ENCODE measurements at places on chromosomes 16 and 17.

- DNase-seq: no peak
Observed at GRCh38 chr17:42197564-42198156, 3.4 kb upstream of the GHDC start.

- DNase-seq: no peak
Observed at GRCh38 chr16:1828645-1829410, 1.8 kb downstream of the FAHD1 start.

DNA sequence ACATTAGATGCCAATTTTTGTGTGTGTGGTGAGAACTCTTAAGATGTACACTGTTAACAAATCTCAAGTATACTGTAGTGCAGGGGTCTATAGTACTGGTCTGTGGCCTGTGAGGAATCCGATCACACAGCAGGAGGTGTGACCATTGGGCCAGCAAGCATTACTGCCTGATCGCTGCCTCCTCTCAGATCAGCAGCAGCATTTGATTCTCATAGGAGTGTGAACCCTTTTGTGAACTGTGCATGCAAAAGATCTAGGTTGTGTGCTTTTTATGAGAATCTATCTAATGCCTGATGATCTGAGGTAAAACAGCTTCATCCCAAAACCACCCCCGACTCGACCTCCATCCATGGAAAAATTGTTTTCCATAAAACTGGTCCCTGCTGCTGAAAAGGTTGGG is 12.6 kb downstream of the ZNF267 start:
- no peak for DNase-seq

DNA sequence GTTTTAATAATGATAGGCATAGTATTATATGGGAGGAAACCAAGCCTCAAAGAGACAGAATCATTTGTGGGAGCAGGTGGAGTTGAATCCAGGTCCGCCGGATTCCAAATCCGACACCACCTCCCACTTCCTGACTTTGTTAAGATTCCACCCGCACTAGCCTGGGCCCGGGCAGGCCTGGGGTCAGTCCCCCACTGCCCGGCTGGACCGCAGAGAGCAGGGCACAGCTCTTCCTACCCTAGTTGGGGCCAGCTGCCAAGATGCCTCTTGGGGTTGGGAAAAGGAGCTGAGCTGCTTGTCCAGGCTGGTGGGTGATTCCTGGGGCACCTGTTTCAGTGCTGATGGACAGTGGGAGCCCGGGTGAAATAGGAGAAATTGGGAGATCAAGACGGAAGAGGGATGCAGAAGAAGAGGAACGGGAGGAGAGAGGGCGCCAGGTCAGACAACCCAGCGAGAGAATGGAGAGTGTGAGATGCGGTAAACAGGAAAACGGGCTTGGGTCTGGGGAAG is 53.9 kb downstream of the OR1D5 start:
- DNase-seq: no peak

DNA sequence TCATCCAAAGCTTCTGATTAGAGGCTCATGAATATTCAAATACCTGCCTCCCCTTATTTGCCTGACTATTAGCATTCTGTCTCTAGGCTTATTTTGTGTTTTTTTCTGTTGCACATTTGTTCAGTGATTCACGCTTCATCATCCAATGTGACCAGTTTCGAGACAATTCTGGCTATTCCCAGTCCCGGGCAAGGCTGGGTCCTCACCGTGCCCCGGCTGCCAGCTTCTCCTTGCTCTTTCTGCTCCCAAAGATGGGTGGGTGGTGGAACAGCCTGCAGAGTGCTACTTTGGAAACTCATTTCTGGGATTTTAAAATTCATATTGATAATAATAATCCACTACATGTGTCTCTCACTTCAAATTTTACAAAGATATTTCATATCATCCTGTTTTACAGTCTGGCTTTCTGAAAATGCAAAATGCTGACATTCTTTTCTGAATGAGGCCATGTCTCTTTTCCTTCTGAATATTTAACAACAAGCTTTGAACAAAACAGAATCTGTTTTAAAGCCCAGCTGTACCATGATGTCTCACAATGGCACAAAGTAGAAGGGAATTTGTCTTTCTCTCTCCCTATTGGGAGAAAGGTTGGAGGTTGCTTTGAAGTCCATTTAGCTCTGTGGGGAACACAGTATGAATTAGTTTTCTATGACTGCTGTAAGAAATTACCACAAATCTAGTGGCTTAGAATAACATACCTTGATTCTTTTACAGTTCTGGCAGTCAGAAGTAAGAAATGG is 116.9 kb upstream of the CDH13 start:
- no peak for DNase-seq

- DNase-seq: no peak
Observed at GRCh38 chr16:20622498-20622870, 46.3 kb upstream of the ACSM2B start.

DNA sequence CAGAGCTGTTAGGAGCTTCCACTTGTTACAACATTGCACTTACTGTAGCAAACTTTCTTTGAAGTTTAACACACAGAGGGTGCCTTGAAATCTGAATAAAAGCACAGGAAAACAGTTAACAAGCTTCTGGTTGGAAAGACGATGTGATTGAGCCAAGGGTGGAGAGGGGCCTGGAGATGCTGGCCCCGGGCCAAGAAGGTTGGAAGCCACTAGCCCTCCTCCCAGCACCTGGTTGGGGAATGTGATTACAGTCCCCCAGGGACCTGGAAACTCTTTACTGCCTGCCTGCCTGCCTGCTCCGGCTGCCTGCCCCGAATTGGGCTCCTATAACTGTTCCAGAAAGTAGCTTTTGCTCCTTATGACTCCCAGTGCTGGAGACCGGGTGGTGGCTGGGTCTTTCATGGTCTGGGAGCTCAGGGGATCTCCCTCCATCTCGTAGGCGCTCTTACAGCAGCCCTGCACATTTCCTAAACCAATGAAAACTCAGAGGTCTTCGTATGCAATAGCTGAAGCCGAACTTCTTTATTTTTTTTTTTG is 48.0 kb upstream of the ZFHX3 start:
- DNase-seq: no peak

- no peak for DNase-seq
Observed at GRCh38 chr17:82283208-82283749, 9.8 kb upstream of the CSNK1D start.

DNA sequence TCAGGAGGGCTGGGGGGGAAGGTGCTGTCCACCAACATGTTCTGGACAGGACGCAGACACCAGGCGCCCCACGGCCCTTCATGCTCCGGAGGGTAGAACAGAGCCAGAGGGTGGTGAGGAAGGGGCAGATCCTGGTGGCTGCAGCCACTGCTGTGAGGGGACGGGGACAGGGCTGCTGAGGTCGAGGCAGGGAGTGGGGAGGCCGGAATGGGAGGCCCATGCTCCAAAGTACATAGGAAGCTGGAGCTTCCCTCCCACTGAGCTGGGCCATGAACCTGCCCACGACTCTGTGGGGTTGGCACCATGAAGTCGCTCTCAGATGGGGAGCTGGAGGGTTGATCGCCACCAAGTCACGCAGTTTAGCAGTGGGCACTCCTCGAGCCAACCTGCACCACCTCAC is 8.0 kb upstream of the METRNL start:
- DNase-seq: no peak

- no peak for DNase-seq
Observed at GRCh38 chr16:728131-728889, 1.4 kb downstream of the HAGHL start.

GRCh38 chr16:13561291-13562070 is 358.5 kb upstream of the ERCC4 start:
- no peak for DNase-seq

- DNase-seq: no peak
Observed at GRCh38 chr16:8847623-8848022, 21.2 kb downstream of the CARHSP1 start.

DNA sequence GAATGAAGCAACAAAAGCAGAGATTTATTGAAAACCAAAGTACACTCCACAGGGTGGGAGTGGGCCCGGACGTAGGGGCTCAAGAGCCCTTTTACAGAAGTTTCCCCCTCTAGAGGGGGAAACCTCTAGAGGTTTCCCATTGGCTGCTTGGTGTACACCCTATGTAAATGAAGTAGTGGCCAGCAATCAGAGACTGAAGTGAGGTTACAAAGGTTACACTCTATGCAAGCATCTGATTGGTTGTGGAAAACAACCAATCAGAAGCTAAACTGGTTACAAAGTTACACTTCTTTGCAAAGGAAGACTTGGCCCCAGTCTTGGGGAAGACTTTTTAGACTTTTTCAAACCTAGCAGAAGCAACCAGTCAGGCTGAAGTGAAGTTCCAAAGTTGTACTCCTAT is 27.1 kb downstream of the CRAMP1 start:
- DNase-seq: no peak

DNA sequence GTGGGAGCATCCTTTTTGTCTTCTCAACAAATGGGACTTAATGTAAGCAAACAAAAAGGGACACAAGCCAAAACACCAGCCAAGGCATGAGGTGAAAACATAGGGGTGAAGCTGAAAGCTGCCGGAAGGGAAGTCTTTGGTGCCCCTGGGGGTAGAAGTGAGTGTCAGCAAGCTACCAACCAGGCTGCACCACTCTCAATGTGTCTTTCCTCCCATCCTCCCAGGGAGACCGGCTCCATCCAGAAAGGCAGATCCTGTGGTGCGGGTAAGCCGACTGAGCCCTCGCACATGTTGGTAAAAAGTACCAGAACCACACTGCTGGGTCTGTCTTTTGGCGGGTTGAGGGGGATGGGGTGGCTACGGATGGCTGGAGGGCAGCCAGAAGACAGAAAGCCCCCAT is 52.0 kb upstream of the SREBF1 start:
- DNase-seq: no peak

DNA sequence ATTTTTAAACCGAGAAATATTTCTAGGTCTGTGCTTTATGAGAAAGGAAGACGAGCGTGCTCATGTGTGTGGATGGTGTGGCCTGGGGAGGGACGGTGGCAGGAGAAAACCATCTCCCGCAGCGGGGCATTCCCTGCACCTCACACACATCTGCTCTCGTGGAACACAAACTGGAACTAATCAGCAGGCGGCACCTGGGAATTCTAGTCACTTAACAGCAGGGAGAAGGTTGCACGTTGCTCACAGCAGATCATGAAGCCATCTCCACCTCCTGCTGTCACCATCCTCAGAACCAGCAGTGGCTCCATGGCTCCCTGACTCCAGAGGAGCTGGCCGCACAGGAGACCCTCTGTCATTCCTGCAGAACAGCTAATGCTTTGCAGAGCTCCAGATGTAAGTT is 35.2 kb downstream of the ADCY9 start:
- no peak for DNase-seq

DNA sequence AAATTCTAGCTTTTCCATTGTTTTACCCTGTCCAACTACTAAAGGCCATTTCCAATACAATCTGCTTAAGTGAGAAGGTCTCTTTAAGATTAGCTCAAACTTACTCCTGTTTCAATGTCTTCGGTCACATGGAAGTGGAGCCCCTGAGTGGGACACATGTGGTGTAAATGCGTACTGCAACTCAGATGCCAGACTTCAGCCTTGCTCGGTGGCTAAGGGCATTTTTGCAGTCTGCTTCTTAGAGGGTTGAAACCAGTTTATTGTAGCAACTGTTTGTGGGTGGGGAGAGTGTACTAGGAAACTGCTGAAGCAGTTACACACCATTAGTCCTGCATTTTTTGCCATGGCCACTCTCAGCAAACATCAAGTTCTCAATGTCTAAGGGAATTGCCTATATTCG is 140.6 kb downstream of the PARN start:
- no peak for DNase-seq

DNA sequence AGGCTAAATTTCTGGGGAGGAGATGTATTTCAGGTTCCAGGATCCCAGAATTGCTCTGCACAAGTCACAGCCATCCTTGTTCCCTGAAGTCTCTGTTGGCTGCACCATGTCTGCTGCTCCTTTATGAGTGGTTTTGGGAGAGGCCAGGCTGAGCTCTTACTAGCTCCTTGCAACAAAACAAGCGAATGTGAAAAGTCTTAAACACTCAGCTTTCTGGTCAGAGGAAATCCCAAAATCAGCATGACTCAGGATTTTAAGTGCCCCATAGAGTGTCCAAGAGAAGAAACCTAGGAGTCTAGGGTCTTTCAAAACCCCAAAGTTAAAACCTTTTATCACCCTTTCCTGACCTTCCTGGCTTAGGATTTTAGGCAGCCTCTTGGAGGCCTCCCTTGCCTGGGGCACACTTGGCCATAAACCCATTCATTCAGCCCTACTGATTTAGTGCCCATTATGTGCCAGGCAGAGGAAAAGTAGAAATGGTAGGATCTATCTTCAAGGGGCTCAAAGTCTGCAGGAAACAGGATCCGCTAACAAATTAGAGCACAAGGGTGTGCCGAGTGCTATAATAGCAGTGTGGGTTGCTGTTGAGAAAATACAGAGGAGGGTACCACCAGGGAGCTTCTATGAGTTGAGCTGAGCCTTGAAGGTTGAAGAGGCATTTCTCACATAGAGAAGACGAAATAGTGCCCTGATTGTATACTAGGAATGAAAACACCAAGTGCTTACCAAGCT is 36.9 kb downstream of the SOST start:
- DNase-seq: no peak

- DNase-seq: no peak
Observed at GRCh38 chr16:55045329-55045728, 114.7 kb downstream of the IRX5 start.

- DNase-seq: no peak
Observed at GRCh38 chr17:17981330-17981729, 8.7 kb downstream of the DRC3 start.

DNA sequence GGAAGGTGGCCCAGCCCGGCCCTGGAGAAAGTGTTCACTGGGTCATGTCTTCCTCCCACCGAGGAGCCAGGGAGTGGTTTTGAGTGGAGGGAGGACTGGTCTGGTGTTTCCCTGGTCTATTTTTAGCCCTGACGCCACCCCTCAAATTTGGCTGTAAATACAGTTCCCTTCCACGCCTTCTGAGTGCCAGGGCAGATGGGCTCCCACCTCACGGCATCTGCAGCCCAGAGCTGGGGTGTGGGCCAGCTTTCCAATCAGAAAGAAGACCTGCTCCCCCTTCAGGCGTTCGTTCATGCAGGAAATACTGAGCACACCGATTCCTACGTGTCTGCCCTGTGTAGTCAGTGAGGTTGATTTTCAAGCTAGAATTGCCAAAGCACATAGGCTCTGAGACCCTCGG is 53.7 kb downstream of the SNX20 start:
- no peak for DNase-seq

DNA sequence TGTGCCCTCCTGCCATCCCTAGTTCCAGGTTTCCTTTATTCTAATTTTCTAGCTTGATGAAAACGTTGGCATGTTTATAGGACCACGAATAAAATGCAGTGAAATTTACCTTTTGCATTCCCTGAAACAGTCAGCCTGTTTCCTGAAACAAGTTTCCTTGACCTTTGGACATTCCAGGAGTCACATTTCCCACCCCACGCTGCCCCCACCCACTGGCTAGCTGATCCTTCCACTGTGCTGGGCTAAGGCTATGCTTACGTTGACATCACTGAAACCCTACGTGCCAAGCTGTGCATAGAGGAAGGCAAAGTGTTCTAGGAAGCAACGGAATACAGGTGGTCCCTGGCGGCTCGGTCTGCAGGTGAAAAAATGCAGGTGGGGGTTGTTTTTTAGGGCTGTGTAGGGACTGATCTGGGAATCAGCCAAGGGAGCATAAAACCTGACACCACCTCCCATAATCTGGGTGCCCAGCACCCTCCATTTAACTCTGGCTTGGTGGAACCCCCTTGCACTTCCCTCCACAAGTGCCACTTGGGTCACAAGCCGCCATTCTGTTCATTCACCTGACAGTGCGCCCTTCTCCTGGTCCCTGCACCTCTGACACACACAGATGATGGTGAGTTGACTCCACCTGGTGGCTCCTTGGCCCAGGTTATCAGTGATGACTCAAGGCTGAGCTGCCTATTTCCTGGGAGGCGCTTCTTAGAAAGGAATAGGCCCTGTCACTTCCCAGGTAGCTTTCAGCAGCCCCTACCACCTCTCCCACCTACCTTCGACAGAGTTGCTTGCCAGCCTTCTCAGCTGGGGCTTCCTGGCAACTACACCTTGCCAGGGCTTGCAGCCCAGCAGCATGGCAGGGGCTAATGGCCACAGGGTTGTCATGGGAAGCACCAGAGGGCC is 83.7 kb downstream of the N4BP1 start:
- no peak for DNase-seq

Measured in stimulated activated CD8-positive, alpha-beta memory T cell treated with anti-CD3 and anti-CD28 coated beads, Interleukin-7, amount 100 ng/mL, for 24 hours (primary cell).